Activated CD8-positive, alpha-beta T cell treated with anti-CD3 and anti-CD28 coated beads for 36 hours (primary cell): ENCODE measurements at places on chromosomes 6 and 20. TPM values are rescaled to one million over a fixed set of nuclear protein-coding genes. Genes with fewer than 3 reads are reported as not detected.

Gene GSTA1
- total RNA-seq, result not detected

Gene GSTA4
- 13.1 TPM for total RNA-seq

DNA sequence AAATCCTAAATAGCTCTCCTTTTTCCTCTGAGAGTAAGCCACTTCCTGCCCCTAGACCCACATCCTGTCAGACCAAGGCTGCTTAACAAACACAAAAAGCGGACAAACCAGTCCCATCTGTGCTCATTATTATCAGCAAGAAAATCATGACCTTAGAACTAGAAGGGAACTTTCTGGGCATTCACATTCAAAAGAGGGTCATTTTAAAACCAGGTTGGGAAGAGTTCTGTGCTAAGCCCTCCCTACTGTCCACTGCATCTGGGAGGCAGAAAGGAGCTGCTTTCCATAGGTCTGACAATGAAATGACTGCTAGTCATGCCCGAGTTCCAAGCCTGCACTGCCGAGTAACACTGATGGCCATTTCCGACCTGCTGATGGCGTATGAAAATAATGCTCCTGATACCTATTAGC, 15.4 kb downstream of the EZR start:
- H3K27ac ChIP-seq, result peak overlapping the region; percentile 85
- DNase-seq, result peak; percentile 69
- H3K36me3 ChIP-seq, result peaks cover 58% of the 10 kb centered on the region

Gene ZSCAN23
- 1.1 TPM for total RNA-seq

Gene ACSS1
- 18.2 TPM for total RNA-seq

Gene MYLK2
- total RNA-seq, result 0.27 TPM

GRCh38 chr20:35091816-35092523, 637 bp downstream of the TRPC4AP start:
- H3K4me1 ChIP-seq, result peaks cover 54% of the 10 kb centered on the region
- DNase-seq, result peak; percentile 17
- H3K36me3 ChIP-seq, result peaks cover 23% of the 10 kb centered on the region

DNA sequence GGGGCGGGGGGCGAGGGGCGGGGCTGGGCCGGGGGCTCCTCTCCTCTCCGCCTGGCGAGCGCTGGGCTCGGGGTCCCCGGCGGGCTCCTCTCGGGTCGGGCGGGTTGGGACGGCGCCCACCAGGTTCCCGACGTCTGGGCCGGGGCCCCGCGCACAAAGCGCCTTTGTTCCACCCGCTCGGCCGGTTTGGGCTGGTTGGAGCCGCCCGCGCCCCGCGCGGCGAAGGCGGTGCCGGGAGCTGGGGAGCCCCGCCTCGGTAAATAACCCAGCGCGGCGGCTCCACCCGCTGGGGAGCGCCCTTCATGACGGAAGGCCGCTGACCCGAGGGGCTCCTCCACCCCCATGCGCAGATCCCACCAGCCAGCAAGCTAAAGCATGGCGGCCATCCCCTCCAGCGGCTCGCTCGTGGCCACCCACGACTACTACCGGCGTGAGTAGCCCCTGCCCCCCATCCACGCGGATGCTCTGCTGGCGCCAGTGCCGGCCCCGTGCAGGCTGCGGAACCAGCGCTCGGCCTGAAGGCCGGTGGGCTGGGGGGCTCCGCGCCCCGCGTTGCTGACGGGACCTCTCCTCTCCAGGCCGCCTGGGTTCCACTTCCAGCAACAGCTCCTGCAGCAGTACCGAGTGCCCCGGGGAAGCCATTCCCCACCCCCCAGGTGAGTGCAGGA, 503 bp downstream of the PPDPF start:
- H3K27ac ChIP-seq, result peak overlapping the region; percentile 49
- H3K27me3 ChIP-seq, result no peaks in the 10 kb centered on the region
- peaks cover 11% of the 10 kb centered on the region for H3K4me1 ChIP-seq
- peak overlapping the region; percentile 78 for H3K4me3 ChIP-seq
- H3K36me3 ChIP-seq, result peaks cover 30% of the 10 kb centered on the region

GRCh38 chr6:133337308-133337707, 96.2 kb downstream of the EYA4 start:
- no peak for DNase-seq
- no peaks in the 10 kb centered on the region for H3K4me1 ChIP-seq
- H3K27ac ChIP-seq, result no peak overlapping the region
- H3K27me3 ChIP-seq, result no peaks in the 10 kb centered on the region
- H3K4me3 ChIP-seq, result no peak overlapping the region

Gene C20orf144
- total RNA-seq, result 0.36 TPM

DNA sequence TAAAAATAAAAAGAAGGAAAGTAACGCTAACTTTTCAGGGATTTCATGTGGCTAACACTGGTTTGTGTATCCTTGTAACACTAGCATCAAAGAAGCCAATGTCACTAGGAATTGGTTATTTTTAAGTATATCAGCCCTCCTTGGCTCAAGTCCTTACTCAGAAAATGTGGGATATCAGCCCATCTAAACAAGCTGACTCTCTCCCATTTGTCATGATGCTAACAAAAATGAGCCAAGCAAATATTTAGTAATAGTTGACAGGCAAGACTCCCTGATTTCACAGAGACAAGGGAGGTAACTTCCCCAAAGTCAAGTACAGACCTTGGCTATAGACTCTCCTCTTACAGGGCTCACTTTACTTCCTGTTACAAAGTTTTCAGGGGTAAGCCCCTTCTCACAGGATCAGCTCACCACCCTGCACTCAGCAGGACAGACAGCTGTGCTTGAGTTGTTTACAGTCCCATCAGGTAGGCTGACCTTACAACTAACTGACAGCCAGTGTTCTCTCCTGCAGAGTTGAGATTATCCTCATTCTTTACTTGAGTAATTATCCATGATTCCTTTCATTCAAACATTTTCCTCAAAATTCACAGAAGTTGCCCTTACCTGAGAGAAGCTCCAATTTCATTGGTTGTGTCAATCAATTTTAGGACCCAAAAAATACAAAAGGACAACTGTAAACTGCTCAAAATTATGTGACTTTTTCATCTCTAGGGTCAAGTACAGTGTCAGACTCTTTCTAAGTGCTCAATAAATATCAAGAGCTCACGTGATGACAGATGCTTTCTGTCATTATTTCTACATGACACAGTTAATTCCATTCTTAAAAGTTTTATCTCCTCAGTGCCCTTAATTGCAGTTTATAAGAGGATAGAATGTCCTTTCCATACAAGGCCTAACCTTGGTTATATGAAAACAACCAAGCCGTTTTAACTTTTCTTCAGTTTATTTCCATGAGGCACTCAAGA, 38.1 kb upstream of the BMP5 start:
- no peak overlapping the region for H3K4me3 ChIP-seq
- no peaks in the 10 kb centered on the region for H3K36me3 ChIP-seq
- no peak overlapping the region for H3K27ac ChIP-seq
- no peaks in the 10 kb centered on the region for H3K4me1 ChIP-seq
- no peak for DNase-seq
- H3K27me3 ChIP-seq, result no peaks in the 10 kb centered on the region

GRCh38 chr20:31675828-31676608, 38.3 kb downstream of the COX4I2 start:
- peak overlapping the region; percentile 97 for H3K27ac ChIP-seq
- peaks cover 83% of the 10 kb centered on the region for H3K4me1 ChIP-seq

Gene HTR1B
- not detected for total RNA-seq

GRCh38 chr6:54473328-54473727, 165.1 kb downstream of the TINAG start:
- H3K4me3 ChIP-seq, result no peak overlapping the region
- H3K36me3 ChIP-seq, result no peaks in the 10 kb centered on the region
- no peak for DNase-seq
- H3K27ac ChIP-seq, result no peak overlapping the region

Gene TFAP2D
- total RNA-seq, result not detected

DNA sequence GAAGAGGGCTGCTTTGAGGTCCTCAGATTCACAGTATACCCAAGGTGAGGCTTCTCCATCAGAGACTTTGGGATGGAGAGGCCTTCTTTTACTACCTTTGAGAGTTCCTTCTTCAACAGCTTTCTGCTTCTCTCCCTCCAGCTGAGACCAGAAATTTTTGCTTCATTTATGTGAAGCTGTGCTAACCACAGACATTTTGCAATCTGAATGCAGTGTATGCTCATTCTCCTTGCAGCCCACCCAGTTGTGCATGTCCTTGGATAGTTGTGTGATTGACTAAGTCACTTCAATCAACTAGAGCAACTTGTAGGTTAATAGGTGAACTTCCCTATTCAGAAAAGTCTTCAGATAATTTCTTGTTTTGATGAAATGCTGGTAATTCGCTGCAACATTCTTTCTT, 20.1 kb downstream of the DCBLD1 start:
- H3K36me3 ChIP-seq, result no peaks in the 10 kb centered on the region
- H3K27me3 ChIP-seq, result no peaks in the 10 kb centered on the region
- DNase-seq, result no peak
- no peak overlapping the region for H3K27ac ChIP-seq
- H3K4me3 ChIP-seq, result no peak overlapping the region
- H3K4me1 ChIP-seq, result peaks cover 5% of the 10 kb centered on the region

Gene MEI4
- total RNA-seq, result not detected

DNA sequence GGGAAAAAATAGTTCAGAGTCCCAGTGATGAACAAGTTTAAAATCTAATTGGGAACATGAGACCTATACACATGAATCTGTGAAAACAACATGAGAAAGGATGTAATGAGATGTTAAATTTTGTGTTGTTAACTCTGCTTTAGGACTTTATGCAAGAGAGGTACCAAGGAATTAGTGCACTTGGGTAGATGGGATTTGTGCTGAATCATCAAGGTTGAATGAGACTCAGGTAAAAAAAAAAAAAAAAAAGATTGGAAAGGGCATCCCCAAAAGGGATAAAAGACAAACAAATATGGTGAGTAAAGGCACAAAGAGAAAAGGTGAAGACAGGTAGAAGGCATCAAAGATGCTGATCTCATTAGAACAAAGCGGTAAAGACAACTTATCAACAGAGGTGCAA, 644.4 kb downstream of the CBLN4 start:
- no peak overlapping the region for H3K27ac ChIP-seq
- no peaks in the 10 kb centered on the region for H3K27me3 ChIP-seq
- H3K36me3 ChIP-seq, result no peaks in the 10 kb centered on the region
- no peak for DNase-seq
- H3K4me3 ChIP-seq, result no peak overlapping the region

Gene OPN5
- total RNA-seq, result not detected

- H3K27ac ChIP-seq, result no peak overlapping the region
- no peak overlapping the region for H3K4me3 ChIP-seq
- no peak for DNase-seq
- H3K27me3 ChIP-seq, result peaks cover 2% of the 10 kb centered on the region
Observed at GRCh38 chr6:122059918-122060317, 339.5 kb upstream of the HSF2 start.

DNA sequence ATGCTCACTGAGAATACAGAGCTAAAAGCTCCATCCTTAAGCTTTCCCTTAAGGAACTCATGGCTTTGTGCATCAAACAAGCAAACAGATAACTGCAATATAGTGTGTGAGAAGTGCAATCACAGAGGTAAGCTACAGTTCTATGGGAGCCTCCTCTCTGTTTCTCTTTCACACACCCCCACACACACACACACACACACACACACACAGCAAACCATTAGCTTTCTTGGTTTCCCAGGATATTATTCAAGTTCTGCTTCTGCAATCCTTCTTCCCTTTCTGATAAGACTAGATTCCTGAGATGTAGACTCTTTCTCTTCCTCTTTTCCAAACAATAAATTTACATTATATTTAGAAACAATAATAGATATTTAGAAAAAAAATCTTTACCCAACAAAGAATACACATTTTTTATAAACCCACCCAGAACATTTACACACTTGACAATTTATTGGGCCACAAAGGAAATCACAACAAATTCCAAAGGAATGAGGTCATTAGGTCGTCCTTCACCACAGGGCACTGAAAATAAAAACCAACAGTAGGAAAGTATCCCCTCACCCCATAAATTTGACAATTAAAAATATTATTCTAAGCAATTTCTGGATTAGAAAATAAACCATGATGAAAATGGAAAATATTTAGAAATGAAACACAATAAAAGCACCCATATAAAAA, 9.3 kb upstream of the GFOD1 start:
- H3K27me3 ChIP-seq, result no peaks in the 10 kb centered on the region
- no peak overlapping the region for H3K4me3 ChIP-seq
- peaks cover 6% of the 10 kb centered on the region for H3K4me1 ChIP-seq
- no peak overlapping the region for H3K27ac ChIP-seq

DNA sequence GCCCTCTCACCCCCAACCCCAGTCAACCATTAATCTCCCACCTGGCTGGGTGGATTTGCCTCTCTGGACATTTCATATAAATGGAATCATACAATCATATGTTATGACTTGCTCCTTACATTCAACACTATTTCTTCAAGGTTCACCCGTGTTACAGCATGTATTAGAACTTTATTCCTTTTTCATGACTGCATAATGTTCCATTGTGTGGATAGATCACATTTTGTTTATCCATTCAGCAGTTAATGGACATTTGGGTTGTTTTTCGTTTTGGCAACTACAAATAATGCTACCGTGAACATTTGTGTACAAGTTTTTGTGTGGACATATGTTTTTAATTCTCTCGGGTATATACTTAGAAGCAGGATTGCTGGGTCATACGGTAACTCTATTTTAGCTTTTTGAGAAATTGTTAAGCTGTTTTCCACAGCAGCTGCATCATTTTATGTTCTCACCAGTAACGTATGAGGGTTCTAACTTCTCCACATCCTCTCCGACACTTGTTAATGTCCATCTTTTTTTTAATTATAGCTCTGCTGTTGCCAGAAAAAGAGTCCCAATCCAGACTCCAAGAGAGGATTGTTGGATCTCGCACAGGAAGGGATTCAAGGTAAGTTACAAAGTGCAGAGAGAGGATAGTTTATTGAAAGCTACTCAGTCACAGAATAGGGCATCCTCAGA, 15.9 kb upstream of the BNIP5 start:
- H3K4me3 ChIP-seq, result no peak overlapping the region
- H3K36me3 ChIP-seq, result no peaks in the 10 kb centered on the region
- no peak for DNase-seq
- peaks cover 5% of the 10 kb centered on the region for H3K4me1 ChIP-seq
- H3K27me3 ChIP-seq, result peaks cover 2% of the 10 kb centered on the region

Gene COL20A1
- total RNA-seq, result 0.04 TPM

Gene ULBP2
- 0.67 TPM for total RNA-seq

DNA sequence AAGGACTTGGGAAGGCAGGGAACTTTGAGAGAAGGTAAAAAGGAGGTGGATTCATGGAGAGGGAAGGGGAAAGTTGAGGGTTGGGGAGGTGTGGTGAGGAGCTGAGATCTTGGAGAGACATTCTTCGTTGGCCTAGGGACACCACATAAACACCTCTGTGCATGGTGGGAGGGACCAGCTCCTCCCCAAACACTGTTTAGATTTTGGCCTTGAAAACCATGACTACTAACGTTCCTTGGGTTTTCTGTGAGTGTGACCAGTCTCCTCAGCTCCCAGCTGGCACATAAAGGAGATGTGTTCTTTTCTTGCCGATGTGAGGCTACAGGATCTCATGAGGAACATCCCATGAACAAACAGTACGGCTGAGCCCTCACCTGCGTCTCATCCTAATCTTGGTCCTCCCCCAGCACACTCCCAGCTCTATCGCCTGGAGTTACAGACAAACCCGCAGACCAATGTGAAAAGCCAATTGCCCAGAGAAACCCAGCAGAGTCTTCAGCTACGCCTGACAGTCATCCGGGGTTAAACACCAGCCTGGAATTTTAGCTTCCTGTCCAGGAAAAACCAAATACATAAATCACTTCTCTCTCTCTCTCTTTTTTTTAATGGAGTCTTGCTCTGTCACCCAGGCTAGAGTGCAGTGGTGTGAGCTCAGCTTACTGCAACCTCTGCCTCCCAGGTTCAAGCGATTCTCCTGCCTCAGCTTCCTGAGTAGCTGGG, 22.0 kb upstream of the DDR1 start:
- peaks cover 8% of the 10 kb centered on the region for H3K36me3 ChIP-seq
- H3K4me1 ChIP-seq, result peaks cover 11% of the 10 kb centered on the region
- H3K4me3 ChIP-seq, result no peak overlapping the region
- no peak for DNase-seq
- H3K27ac ChIP-seq, result no peak overlapping the region
